ENCODE measurements at places on chromosomes 2 and 18.

GRCh38 chr2:109053716-109054115 is 64.7 kb upstream of the EDAR start:
- no peak for DNase-seq

DNA sequence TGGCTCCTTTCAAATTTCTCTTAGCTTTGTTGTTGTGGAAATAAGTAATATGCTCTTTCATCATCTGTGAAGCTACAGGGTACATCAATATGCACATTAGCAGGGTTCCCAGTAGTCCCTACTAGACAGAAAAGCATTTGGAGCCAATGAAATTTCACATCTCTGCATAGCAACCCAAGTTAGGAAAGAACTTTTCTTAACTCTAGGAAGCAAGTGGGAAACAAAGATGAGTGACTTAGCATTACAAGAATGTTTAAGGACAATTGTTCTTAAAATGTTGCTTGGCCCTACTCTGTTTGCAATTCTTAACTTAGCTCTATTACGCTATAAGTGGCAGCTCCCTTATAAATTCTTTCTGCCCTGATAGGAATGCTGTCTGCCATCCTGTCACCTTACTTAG is 39.6 kb downstream of the ZEB2 start:
- DNase-seq = no peak

DNA sequence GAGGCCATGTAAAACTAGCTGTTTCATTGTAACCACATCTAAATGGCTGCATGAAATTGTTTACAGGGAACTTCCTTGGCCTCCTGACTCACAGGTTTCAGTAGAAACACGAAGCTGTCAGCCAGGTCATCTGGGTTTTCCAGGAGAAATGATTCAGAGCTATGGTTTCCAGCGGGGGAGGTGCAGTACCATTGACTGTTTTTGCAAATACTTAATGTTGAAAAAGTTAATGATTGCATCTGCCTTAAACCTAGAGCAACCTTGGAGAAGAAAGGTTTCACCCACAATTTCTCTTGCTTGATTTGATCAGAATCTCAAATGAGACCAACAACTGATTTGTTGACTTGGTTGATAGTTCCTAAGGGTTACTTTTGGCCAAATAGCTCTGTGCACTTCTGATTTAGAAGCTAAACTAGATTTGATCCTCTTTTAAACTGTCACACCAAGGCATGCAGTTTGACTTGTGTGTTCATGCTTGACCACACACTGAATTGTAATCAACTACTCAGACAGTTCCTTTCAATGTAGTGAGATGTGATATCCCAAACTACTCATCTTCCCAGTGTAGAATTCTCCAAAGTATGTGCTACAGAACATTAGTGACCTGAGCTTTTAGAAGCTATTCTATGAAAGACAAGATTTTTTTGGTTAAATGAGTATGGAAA is 193.5 kb upstream of the CHST9 start:
- no peak for DNase-seq

- DNase-seq = no peak
These were observed 98.8 kb downstream of the ZNF521 start for GRCh38 chr18:25253136-25253535.

DNA sequence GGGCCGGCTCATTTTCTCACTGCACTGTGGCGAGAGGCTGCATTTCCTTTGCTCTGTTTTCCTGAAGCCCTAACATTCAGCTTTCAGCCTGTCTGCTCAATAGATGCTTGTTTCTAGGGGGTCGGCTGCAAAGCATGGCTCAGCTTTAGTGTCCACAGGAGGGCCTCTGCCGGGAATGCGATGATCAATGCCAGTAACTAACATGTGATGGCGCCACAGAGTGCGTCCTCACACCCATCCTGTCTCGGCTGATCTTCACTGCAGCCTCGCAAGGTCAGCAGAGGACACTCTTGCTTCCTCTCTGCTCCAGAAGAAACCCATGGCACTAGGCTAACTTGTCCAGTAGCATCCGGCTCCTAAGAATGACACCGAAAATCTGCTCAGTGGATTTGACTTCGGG is 156.4 kb upstream of the PXDN start:
- DNase-seq = no peak

GRCh38 chr18:58653814-58654509 is 17.3 kb upstream of the MALT1 start:
- DNase-seq = no peak

- no peak for DNase-seq
These were observed 101.2 kb downstream of the DYNC1I2 start for GRCh38 chr2:171788316-171788993.

- DNase-seq = no peak
These were observed 98.5 kb downstream of the ATP9B start for GRCh38 chr18:79167526-79168190.

GRCh38 chr2:216696321-216696720 is 972 bp upstream of the IGFBP5 start:
- DNase-seq = no peak

GRCh38 chr2:10071595-10071994 is 8.6 kb downstream of the CYS1 start:
- no peak for DNase-seq

- no peak for DNase-seq
These were observed 635.0 kb upstream of the ID2 start for GRCh38 chr2:8046849-8047248.

GRCh38 chr2:218166791-218167190 is at the start of gene CXCR1:
Gene CXCR1, minus strand, starts transcription at chr2:218166962. Its CDS starts 1,751 bp downstream, at chr2:218165211.
- DNase-seq = no peak

DNA sequence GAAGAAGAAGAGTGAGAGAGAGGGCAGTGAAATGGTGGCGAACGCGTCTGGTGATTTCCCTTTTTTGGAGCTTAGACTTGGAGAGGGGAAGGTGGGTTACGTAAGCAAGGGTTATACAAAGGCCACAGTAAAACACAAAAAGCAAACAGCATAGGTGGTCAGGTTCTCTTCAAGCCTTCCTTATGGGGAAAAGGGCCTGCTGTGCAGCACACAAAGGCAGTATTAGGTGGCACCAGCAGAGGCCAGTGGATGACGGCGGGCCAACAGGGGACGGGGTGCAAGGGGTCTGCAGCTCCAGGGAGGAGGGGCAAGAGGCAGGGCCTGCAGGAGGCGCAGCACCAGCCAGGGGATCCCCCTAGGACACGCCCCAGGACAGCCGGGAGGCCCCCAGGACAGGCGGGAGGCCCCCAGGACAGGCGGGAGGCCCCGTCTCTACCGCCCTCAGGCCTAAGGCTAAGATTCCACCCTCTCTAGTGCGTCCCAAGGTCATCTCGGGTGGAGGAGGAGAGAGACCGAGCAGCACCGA is 32.6 kb upstream of the NPC1 start:
- DNase-seq = no peak
